Astrocyte of the cerebellum (primary cell): ENCODE measurements at places on chromosomes 5 and 9.
A peak's percentile ranks its signal among the peaks of the same experiment; 100 is the strongest.

- DNase-seq, result no peak
These were observed 21.3 kb downstream of the KCTD16 start for GRCh38 chr5:144191998-144192397.

- no peak for DNase-seq
These were observed 438.9 kb downstream of the ARHGEF28 start for GRCh38 chr5:74064911-74065310.

DNA sequence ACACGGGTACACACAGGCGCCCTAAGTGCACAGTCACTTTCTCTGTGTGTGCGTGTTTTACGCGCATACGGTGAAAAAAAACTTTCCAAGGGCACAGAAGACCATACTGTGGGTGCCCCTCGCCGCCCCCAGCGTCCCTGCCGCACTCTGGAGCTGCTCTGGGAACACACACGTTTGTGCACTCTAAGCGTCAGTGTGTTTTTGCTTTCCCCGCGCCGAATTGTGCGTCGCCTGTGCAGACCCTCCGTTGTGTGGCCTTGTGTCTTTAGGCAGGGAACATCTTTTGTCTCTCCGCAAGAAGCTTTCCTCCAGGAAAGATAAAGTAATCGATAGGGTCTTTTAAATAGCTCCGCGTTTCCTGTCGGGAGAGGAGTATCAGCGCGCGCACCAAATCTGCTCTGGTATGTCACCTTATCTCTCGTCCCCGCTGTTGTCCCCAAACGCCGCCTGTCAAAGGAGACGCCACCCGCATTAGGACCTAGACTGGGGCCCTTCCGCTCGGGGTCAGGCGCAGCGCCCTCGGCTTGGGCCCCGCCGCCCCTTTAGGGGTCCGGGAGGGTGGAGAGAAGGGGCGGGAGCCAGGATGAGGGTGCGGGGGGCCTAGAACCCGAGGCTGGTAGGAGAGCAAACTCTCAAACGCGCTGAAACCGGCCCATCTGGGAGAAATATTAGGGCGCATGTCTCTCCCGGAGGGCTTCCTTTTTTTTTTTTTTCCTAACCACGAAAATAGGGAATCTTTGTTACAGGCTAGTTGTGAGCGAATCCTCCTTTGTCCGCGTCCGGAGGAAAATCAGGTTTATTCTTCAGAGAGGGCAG lies 10.5 kb upstream of the NKX2-5 start:
- no peak for DNase-seq

DNA sequence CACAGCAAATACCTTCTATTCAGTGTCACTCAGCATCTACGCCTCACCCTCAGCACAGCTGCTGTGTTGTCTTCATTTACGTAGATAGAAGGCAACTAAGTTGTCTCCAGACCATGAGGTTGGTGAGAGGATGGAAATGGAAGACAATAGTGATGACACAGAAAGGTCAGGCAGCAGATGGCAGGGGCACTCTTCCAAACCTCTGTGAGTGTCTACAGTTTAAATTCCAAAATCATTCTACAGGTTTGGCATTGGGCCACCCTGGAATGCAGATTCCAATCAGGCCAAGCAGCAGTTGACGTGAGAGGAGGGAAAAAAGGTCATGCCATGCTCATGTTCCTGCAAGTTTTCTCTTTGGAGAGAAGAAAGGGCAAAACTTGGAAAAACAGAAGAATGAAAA lies 68.7 kb upstream of the ADAMTSL1 start:
- DNase-seq, result no peak

DNA sequence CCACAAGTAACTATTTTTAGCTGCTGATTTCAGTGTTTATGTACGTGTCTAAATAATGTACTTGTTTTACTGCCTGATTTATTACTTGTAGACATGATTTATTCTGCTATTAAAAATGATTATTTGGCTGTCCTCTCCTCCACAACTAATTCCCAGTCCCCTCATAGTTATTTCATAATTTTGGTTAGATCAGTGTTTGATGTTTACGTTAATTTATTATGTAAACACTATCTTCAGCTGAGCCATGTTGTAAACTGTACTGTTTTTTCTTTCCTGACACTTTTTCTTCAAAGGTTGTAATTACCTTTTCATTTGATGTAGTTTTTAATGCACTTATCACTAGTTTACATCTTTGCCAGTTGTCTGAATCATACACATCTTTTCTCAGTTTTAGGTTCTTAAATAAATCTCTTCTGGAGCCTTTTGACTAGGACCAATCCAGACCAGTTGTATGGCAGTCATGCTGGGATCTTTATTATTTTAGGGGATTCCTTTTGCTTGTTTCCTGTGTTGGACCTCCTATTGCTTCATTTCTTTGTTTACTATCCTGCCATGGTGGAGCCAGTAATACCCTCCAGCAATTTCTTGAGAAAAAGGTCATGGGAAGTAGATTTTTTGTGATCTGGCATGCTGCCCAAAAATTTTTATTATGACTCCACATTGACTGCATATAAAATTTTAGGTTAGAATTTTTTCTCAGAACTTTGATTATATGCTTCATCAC lies 16.1 kb downstream of the AP3S1 start:
- DNase-seq, result peak; percentile 44

DNA sequence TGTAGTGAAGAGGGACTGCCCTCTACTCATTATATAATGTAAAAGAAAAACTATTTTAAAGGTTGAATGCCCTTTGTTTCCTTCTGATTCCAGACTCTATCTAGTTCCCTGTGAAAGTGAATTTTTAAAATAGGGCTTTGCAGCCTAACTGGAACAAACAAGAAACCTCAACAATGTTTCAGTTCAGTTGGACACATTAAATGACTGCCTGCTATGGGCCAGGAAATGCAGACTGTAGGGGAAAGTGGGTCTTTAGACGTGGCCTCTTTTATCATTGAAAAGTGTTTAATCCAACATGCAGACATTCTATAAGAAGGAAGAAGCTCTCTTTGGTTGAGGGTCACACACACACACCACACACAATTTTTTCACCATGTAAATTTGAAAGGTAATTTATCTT lies 289.1 kb downstream of the ICE1 start:
- DNase-seq, result no peak

DNA sequence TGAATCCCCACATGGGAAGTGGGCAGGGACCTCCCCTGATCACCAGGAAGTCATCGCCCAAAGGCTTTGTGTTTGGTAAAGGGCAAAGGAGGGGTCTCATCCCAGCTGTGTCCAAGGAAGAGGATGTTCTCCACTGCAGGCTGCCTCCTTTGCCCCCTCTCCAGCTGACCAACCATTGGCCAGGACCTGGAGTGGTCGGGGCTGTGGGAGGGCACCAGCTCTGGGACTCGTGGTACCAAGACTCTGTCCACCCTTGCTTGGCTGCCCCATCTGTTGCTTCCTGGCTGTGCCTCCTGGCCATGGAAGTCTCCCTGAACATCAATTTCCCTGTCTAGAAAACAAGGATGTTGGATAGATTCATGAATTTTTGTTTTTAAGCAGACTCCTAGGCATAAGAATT lies 34.1 kb downstream of the COL15A1 start:
- no peak for DNase-seq

DNA sequence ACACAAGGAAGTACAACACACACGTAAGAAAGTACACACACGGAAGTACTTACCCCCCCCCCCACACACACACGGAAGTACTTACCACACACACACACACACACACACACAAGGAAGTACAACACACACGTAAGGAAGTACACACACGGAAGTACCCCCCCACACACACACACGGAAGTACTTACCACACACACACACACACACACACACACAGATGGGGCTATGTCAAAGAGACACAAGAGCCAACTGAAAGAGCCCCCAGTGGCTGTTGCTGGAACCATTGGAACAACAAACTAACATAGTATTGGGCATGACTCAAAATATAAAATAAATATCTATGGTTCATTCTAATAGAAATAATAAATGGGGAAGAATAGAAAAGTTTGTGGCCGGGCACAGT lies 4.9 kb upstream of the MAPK9 start:
- DNase-seq, result no peak

DNA sequence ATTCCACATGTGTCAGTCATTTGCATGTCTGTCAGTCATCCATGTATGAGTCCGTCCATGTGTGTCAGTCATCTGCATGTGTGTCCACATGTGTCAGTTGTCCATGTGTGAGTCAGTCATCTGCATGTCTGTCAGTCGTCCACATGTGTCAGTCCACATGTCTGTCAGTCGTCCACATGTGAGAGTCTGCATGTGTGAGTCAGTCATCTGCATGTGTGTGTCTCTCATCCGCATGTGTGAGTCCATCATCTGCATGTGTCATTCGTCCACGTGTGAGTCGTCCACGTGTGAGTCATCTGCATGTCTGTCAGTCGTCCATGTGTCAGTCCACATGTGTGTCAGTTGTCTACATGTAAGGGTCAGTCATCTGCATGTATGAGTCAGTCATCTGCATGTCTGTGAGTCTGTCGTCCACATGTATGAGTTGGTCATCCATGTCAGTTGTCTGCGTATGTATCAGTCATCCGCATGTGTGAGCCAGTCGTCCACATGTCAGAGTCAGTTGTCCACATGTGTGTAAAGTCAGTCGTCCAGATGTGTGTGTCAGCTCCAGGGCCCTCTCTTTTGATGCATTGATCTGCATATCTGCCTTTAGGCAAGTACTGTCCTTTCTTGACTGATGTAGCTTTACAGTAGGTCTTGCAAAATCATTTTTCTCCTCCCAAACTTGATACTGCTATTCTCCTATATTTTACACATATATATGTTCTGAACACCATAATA lies 72.5 kb upstream of the CACNA1B start:
- no peak for DNase-seq

DNA sequence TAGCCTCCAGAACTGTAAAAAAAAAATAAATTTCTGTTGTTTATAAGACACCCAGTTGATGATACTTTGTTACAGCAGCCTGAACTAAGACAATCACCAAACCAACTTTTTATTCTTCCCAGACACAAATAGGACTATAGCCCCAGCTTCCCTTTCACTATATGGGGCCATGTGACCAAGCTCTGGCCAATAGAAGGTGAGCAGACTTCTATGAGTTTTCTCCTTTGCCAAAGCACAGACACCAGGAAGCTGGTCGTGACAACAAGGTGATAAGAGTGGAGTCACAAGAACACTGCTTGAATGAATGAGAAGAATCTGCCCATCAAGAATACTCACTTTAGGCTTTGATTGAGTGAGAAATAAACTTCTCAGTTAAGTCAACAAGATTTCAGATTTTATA lies 217.7 kb downstream of the DEPDC1B start:
- DNase-seq, result no peak

DNA sequence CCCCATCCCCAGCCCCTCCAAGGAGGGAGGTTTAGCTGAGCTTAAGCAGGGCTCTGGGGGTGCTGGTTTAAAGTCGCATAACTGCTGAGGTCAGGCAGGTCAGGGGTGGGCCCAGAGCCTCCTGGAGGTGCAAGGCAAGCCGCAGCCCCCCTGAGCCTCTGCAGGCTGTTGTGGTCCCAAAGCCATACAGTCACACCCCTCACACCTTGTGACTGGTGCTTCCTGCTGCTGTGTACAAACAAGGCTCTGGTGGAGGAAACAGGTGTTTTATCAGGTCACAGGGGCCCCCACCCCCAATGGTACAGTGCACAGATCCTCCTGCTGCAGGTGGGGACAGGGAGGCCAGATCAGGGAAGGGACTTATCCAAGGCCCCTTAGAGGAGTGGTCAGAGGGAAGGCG lies 8.0 kb downstream of the TCF7 start:
- DNase-seq, result no peak

DNA sequence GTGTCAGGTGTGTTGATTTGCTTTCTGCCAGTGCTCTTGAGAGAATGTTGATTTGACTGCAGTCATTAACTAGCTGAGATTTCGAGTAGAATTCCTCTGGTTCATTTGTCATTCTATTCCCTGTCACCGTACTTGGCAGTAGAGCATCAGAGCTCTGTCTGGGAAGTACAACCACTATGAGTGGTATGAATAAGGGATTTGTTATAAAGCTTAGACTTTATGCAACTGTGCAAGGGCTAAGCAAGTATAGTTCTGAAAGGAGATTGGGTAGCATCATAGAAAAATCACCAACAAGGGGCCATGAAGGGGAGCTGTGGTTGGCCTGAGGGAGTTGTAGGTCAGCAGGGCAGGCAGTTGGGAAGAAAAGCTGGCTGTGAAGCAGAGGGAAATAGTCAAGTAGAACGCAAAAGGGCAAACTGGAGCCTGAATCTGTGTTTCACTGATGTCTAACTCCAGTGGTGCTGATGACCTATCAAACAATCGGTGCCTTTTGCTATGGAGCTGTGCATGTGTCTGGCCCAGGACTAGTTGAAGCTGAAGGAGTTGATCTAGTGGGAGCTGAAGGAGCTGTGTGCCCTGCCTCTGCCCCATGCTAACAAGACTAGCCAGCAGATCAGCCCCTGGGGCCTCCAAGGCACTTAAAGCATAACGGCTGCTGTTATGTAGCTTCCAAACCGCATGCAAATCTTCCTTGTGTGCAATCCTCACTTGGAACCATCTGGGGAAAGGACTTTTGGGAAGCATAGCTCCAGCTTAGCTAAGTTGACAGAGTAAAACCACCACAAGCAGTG lies 110.0 kb downstream of the SLC28A3 start:
- DNase-seq, result peak; percentile 24
